ENCODE measurements at places on chromosomes 13 and 19.

DNA sequence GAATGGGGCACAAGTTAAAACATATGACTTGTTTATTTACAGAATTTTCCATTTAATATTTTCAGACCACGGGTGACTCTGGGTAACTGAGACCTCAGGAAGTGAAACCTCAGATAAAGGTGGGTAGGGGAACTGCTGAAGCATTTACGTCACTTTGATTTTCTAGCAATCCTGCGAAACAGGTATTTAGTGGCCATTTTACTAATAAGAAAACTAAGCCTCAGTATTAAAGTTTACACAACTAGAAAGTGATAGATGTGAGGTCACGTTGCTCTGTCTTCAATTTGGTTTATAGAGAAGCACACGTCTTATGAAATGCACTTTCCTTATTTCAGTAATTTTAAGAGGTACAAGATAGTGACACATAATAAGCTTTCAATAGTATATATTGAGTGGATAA is 402.8 kb downstream of the FGF9 start:
- DNase-seq: no peak

DNA sequence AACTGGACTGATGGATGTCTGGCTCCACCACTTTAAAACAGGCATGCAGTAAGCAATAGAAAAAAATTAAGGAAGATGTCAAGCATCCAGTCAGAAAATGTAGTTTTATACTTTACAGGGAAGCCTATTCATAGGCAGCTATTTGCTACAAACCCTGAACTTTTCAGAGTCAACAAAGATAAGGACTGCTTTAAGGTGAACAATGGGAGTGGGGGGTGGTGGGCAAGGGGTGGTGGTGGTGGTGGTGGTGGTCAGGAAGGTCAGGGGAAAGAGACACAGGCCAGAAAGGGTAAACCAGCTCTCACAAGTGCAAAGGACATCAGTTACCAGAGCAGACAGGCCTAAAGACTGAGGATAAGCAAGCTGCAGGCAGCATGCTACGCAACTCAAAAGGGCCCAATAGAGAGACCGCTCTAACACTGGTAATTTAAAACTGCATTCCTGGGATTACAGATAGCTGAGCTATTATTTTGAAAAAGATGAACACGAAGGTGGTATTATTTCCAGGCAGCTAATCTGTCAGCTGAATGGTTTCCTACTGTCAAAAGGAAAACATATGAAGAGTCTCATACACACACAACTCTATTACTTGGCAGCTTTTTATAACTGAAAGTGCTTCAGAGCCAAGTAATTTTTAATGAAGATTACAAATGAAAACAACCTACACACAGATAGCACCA is 14.8 kb downstream of the BRD4 start:
- no peak for DNase-seq

GRCh38 chr19:48844472-48844871 is 8.2 kb upstream of the HSD17B14 start:
- DNase-seq: no peak

DNA sequence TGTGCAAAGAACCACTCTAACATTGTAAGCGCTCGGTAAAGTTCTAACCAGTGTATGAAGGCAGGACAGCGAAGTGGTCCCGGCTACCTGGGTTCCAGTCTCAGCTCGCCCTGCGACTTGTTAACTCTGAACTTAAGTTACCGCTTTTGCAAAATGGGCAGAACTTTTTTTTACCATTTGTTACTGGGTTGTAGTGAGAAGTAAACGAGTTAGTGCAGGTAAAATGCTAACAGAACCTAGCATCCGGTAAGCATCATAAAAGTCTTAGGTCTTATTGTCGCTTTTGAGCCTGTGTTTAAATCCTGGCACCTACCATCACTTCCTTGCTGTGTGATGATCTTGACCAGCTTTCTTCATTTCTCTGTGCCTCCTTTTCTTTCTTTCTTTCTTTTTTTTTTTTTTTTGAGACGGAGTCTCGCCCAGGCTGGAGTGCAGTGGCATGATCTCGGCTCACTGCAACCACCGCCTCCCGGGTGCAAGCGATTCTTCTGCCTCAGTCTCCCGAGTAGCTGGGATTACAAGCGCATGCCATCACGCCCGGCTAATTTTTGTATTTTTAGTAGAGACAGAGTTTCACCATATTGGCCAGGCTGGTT is 734 bp upstream of the TRMT1 start:
- no peak for DNase-seq

DNA sequence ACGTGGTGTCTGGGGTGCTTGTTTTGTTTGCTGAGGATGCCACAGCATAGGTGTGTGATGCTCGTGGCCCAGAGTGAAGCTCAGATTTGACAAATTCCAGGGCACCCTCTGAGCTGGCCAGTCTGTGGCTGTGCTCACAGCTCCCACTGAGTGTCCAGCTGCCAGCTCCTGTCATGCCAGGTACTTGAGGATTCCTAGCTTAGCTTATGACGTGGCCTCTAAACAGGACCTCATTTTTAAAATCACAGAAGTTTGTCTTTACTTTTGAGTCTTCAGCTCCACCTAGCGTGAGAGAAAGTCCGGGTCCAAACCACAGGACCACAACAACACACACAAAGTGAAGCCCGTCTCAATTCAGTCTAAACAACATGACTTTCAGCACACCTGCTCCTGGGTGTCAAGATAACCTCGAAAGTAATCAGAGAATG is 117.3 kb downstream of the RAB20 start:
- DNase-seq: no peak

DNA sequence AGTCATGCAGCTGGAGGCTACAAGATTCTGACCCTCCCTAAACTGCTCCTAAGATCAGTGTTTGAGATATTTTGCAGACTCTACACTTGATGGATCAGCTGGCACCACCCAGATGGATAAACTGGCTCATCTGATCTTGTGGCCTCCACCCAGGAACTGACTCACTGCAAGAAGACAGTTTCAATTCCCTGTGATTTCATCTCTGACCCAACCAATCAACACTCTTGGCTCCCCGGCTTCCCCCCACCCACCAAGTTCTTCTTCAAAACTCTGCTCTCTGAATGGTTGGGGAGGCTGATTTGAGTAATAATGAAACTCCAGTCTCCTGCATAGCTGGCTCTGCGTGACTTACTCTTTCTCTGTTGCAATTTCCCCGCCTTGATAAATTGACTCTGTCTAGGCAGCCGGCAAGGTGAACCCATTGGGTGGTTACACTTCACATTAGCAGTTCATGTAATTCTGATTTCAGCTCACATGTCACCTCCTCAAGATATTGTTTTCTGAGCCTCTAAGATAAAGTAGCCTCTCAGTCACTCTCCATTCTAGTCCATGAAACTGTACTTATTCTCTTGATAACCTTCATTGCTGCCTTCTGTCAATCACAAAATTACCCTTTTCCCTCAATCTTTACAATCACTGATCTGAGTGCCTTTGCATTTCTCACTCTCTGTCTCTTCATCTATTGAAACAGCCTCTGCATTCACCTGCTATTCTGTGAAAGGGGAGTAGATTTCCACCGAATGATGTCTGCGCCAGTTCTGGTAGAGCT is 9.9 kb upstream of the FPR3 start:
- DNase-seq: no peak

DNA sequence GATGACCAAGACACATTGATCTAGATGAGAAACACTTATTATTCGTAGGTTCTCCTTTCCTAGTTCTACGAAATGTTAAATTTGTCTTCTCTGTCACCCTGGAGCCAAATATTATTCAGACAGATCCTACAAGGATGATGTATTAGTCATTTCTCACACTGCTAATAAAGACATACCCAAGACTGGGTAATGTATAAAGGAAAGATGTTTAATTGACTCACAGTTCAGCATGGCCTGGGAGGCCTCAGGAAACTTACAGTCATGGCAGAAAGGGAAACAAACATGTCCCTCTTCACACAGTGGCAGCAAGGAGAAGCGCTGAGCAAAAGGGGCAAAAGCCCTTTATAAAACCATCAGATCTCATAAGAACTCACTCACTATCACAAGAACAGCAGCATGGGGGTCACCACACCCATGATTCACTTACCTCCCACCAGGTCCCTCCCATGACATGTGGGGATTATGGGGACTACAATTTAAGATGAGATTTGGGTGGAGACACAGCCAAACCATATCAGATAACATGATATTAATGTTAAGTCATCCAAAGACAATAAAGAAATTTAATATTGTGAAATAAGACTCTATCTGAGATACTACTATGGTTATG is 1248.8 kb upstream of the SLC10A2 start:
- no peak for DNase-seq

GRCh38 chr13:26457212-26457611 is 100.3 kb upstream of the WASF3 start:
- DNase-seq: no peak

DNA sequence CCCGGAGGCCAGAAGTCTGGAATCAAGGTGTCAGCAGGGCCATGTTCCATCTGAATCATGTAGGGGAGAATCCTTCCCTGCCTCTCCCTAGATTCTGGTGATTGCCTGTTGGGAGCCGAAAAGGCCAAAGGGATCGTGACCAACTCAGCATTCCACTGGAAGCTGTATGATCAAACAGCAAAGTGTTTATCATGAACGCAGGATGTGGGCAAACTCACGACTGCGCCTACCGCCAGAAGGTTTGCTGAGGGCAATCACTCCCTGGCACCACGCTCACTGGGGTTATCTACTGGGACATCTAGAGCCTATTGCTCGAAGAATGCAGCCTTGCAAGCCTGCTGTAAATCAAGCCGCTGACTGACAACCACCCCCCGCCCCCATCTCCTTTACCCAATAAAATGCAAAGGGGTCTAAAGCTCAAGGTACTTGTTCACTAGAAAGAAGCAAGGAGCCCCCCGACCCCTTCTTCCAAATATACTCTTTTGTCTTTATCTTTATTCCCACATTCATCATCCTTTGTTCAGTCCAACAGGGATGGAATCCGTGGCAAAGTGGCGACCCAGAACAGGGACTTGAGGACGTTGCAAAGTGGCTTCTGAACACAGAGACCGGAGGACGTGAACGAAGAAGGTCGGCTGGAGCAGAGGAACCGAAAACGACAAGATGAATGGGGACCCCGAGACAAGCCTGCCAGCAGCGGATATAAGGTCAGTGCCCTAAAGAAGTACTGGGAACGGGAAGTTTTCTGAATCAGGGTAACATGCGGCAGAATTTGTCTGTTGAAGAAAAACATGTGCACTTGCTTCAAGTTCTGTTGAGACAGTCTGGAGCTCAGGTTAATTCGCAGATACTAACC is 16.8 kb downstream of the CLEC4M start:
- no peak for DNase-seq

DNA sequence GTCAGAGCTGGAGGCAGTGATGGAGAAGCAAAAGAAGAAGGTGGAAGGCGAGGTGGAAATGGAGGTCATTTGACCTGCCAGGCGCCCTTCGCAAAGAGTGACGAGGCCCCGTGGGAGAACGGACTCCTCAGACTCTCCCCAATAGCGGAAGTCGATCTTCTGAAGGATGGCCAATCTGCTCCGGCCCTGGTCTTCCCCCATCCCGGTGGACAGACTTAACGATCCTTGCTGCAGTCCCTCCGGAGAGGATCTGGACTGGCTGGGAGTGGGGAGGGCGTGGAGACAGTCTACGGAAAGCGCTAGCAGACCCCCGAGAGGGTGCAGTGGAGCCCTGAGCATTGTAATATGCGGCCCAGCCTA is 11.9 kb downstream of the EPS8L1 start:
- no peak for DNase-seq

DNA sequence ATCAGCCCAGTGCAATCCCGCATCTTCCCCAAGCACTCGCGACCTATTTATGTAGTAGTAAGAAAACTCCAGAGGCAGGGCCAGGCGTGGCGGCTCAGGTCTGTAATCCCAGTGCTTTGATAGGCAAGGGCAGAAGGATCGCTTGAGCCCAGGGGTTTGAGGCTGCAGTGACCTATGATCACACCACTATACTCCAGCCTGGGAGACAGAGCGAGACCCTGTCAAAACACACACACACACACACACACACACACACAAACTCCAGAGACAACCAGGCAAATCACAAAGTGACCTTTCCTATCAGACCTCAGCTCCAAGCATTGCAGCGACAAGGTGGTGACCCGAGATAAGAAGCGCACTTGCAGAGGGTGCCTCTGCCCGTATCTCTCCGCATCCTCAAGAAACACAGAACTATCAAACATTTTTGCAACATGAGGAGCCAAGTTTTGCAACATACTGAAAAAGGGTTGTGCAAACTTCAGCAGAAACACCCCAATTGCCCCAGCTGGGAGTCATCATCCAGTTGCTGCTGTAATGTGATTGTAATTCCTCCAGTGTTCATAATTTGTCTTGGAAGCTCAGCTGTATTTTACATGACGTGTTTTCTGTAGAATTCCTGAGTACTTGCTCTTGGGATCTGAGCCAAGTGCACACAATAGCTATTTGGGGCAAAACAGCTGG is 8.7 kb upstream of the KLF2 start:
- peak; percentile 69 for DNase-seq

GRCh38 chr13:79806821-79807220 is 325.9 kb downstream of the NDFIP2 start:
- DNase-seq: no peak

DNA sequence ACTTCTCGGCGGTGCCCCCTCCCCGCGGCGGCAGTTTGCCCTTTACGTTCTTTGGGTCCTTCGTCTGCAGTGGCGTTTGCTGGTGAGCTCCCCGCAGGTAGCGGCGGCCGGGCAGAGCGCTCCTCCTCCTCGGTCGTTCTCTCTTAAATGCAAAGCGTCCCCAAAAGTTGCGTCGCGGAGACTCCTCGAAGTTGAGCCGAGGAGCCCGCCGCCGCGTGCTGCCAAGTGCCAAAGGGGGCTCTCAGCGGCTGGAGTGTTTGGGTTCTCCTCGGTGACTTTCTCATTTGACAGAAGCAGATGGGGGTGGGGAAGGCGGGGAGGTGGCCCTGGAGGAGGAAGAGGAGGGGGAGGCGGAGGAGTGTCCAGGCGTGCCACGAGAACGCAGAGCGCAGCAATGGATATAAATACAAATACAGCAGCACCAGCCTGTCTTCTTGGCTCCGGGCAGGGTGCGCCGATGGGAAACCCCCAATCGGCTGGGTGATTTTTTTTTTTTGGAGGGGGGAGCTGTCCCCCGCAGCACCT is at the start of gene SOX21:
SOX21 (minus strand) TSS at position 259 of the 525 bp plus-strand sequence. CDS start 496 bp downstream, outside the sequence.
- no peak for DNase-seq

DNA sequence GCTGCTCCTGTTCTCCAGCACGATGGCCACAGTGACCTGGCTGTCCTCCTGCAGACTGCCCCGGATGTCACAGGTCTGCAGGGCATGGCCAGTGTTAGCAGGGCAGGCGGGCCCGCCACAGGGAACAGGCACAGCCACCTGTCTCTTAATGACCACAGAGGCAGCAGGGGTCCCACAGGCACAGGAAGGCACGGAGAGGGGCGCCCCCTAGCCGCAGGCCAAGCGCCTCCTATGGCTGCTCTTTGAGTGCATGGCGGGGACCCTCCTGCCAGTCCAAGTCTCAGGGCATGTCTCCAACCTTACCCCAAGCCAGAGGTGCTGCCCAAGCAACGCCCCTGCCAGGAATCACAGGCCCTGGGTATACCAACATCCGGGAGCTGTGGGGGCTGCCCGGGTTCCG is 14.1 kb downstream of the IZUMO4 start:
- no peak for DNase-seq

All from smooth muscle cell of the brain vasculature (primary cell).